ENCODE measurements at places on chromosomes 11 and 22.

DNA sequence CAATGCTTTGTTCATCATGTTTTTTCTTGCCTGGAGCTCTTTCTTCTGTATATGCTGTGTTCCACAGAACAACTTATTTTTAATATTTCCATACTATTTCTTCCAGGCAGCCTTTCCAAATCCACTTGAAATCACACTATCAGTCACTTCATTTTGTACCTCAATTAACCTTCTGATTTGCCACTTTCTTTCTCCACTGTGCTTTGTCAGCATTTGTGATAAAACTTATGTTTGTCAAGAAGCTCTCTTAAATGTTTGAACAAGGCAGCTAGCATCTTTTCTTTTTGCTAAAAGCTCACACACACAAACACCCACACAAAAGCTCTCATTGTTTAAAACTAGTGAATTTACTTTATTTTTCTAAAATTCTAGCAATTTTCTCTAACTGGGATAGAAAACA, 2014.7 kb upstream of the RAG2 start:
- DNase-seq = no peak

DNA sequence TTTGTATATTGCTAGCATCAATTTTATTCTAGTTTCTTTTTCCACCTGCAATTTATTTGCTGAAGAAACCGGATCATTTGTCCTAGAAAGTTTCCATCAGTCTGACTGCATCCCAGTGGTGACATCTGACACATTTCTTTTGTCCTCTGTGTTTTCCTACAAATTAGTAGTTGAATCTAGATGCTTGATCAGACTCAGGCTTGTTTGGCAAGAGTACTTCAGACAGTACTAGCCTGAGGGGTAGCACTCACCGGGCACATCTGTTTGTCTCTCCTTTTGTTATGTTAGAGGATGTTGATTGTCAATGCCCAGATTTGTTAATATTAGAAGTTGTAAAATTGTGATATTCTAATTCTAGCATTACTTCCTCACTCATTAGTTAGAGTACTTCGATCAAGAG, 204.8 kb downstream of the SWAP70 start:
- DNase-seq = no peak

DNA sequence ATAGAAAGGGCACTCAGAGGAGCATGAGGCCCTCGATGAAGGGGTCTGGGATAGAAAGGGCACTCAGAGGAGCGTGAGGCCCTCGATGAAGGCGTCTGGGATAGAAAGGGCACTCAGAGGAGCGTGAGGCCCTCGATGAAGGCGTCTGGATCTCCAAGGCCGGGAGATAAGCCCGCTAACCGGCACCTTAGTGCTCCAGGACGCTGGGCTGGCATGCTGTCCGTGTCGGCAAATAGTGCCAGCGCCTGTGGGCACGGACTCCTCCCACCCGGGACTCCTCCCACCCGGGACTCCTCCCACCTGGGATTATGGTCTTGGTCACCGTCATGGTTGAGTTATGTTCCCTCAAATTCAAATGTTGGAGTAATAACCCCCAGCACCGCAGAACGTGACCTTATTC, 725.3 kb downstream of the BRD1 start:
- no peak for DNase-seq

GRCh38 chr22:41943661-41944209, 3.2 kb downstream of the CENPM start:
- peak; percentile 68 for DNase-seq

GRCh38 chr22:29095459-29095858, 22.6 kb downstream of the KREMEN1 start:
- no peak for DNase-seq

DNA sequence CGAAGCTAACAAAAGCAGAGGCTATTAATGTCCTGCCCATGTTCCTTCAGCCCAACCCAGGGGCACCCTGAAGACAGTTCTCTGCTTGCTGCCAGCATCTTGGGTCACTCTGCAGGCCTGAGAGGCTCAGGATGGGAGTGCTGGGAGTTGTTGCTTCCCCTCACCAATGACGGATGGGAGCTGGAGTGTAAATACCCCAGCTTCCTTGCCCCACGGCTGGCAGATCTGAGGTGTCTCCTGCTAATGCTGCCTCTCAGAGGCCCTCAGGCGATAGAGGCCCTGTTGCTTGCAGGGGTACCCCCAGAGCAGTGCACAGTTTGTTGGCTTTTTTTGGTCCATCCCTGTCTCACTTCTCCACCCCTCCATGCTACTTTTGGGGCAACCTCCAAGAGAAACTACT, 32.9 kb downstream of the IFT27 start:
- DNase-seq = no peak

DNA sequence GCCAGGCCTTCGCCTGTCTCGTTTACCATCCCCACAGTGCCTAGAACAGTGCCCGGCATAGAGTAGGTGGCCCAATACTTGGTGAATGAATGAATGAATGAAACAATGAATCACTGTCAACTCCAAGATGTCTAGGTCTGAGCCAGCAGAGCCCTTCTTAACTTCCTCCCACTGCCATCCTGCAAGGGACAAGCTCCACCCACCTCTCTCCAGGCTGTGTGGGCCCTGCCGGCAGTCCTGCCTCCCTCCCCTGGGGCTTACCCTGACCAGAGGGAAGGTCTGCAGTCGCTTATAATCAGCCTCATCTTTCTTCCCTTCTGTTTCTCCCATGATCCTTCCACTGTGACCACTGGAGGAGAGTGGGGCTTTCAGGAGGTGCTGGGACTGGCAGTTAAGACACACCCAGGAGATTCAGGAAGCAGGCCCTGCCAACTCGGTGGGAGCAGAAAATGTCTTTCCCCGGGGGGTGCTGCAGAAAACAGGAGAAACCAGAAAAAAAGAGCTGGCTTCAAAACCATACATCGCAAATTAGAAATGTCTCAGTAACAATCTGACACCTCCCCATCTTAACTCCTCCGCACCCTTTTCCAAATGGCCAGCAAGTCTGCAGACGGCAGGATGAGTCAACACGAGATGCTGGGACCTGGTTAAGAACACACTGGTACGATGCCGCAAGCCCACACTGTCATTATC, 11.4 kb downstream of the DNAL4 start:
- no peak for DNase-seq

DNA sequence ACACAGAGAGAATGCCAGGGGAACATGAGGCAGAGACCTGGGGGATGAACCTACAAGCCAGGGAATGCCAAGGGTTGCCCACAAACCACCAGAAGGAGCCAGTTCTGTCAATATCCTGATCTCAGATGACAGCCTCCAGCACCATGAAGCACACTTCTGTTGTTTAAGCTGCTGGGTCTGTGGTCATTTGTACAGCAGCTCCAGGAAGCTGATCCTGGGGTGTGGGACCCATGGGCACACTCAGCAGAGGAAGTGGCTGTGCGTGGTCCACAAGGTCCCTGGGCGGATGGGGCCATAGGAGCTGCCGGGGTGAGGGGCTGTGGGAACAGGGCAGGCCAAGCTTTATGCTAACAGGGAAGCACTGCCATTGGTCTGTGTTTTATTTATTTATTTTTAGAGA, 12.1 kb downstream of the PPM1F start:
- no peak for DNase-seq

- no peak for DNase-seq
Measured at GRCh38 chr11:125623064-125623463, 1.9 kb upstream of the CHEK1 start.

DNA sequence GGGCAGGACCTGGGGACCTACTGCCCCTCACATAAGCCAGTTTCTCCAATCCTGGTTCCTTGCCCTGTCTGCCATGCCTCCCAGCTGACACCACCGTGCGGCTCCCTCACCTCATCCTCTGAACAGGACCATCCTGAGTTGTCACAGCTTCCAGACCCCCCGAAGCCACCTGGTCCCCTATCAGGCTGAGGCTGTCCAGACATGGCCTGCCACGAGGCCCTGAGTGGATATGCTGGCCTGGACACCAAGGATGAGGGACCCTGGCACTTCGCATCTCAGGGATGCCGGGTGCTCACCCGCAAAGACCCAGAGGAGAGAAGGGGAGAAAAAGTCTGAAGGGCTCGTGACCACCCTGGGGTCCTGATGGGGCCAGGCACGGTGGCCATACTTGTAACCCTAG, 15.8 kb upstream of the CCDC188 start:
- DNase-seq = no peak

DNA sequence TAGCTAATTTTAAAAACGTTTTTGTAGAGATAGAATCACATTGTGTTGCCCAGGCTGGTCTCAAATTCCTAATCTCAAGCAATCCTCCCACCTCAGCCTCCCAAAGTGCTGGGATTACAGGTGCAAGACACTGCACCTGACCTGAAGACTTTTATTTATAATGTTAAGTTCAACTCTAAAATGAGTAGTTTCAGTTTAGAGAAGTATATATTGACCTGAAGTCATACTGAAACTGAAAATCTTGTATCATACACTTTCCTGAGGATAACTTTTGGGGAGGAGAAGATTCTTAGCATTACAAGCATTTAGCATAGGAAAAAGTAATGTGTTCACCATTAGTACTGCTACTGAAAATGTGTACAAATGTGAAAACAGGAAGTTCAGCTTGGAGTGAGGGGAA, 249.3 kb downstream of the CASP12 start:
- no peak for DNase-seq

DNA sequence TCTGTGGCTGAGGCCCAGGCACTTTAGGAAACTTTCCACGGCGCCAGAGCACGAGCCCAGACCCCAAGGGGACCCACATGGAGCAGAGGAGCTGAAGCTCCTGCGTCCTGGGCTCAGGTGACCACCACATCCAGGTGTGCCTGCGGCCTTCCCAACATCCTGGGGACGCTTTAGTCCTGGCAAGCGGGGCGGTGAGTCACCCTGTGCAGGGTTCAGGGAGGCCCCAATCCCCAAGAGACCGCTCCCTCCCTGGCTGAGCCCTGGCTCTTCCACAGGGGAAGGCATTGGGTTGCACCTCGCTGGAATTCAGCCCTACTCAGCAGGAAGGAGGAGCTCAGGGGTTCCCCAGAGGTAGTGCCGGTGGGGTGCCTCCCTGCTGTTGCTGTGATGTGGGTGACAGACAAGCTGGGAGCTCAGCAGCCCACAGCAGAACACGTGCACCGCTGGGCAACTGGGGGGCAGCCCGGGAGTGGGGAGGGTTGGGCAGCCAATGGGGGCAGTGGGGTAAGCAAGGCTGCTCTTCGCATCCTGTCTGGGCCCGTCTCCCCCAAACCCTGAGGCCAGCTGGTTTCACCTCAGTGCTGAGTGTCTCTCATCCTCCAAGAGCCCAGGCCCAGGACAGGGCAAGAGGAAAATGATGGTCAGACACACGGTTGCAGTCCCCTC, 802.8 kb downstream of the BRD1 start:
- DNase-seq = no peak

All from activated naive CD4-positive, alpha-beta T cell treated with anti-CD3 and anti-CD28 coated beads for 36 hours (primary cell).